ENCODE measurements at places on chromosomes 4 and X.

- no peak for DNase-seq
These were observed 52.5 kb downstream of the MAGEB10 start for GRCh38 chrX:27860337-27860736.

DNA sequence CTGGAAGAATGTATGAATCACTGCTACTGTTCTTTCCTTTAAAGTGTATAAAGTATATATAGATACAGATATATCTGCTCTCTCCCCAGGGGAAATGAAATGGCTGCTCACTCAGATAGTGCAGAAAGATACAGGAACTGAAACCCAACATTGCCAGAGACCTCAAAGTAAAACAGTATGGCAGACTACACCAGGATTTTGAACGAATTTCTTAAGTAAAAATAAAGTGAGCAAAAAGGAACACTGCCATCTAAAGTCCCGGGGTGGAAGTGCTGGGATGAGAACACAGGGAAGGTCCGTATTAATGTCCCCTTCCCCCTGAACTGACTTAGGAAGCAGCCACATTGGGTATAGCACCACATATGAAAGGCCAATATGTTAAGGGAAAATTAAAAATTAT, 93.4 kb downstream of the TMA16 start:
- DNase-seq: peak; percentile 1

- DNase-seq: no peak
These were observed 11.5 kb downstream of the CLCN4 start for GRCh38 chrX:10168226-10168625.

GRCh38 chr4:170388255-170388654, 298.5 kb upstream of the AADAT start:
- no peak for DNase-seq

- no peak for DNase-seq
These were observed 186.3 kb downstream of the SLC7A11 start for GRCh38 chr4:138055890-138056289.

Data from activated CD4-positive, alpha-beta T cell treated with anti-CD3 and anti-CD28 coated beads, Interleukin-2, amount 50 U/mL, for 48 hours (primary cell).